ENCODE measurements at places on chromosomes 6 and 20. TPM values are rescaled to one million over a fixed set of nuclear protein-coding genes. Genes with fewer than 3 reads are reported as not detected.
A peak's percentile ranks its signal among the peaks of the same experiment; 100 is the strongest.

DNA sequence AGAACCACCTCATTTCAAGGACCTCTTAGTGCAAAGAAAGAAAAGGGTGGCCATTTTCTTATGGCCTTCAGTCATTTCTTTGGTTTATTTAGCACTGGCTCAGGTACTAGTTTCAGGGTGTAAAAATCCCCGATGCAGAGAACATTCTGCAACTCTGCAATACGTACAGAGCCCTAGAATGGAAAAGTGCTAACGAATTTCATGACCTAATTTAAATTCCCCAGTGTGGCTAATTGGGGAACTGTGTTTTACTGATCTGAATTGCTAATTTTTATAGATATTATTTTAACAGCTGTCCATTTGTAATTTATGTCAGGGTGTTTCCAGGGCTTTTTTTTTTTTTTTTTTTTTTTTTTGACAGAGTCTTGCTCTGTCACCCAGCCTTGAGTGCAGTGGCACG, 160.7 kb downstream of the UST start:
- DNase-seq = no peak

DNA sequence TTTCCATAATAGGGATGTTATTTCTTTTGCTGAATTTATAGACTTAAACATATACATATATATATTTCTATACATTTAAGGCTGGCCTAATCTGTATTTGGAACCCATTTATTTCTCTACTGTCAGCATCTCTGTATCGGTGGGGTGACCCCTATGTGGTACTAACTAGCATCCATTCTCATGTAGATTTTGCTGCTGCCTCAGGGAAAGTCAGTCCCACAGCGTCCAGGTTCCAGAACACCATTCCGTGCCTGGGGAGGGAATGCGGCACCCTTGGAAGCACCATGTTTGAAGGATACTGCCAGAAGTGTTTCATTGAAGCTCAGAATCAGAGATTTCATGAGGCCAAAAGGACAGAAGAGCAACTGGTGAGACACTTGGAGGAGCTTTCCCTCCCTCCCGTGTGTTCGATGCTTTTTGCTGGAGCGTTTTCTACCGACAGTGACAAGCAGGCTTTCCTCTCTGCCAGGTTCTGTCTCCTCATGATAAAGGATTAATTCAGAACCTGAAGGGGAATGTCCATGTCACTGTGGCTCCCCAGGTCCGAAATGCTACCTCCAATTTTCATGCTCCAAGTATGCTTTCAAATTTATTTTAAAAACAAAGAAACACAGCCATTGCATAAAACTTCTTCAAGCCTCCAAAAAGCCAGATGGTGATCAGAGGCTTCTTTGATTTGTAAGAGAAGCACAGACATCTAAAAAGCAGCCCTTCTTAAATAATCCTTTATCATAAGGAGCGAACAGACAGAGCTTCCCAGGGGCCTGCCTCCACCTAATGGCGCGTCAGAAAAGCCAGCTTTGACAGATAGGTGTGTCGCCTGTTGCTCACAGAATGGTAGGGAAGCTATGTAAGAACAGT, 13.1 kb downstream of the TNFAIP3 start:
- no peak for DNase-seq

DNA sequence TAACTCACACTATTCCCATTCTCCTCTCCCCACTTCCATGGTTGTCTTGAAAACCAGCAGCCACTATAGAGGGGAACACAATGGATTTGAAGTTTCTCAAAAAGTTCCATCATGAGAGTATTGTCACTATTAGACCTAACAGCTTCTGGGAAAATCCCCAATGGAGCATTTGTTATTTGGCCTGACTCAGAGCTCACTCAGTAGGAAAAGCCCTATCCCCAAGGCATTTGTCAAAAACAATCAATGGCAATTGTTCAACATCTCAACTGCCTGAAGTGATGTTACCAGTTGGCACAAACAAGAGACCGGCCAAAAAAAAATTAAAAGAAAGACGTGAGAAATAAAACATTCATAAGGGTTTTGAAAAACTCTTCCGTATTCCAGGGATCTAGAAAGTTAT, 98.8 kb downstream of the MYLK4 start:
- DNase-seq = no peak

DNA sequence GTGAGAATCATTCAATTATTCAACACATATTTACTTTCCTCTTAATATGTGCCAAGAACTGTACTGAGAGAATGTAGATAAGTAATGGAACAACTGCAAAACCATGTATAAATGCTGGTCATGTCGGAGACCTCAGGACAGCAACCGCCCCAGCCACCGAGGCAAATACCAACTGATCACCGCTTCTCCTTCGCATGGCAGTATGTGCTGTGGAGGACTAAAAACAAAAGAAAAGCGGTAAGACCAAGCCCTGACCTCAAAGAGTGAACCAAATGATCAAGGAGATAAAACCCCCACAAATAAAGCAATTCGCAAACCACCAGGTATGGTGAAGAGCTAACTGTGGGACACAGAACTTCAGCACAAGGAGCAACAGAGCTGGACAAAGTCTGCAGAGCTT, 104.3 kb downstream of the TRERF1 start:
- no peak for DNase-seq

GRCh38 chr20:58839474-58839874, 11.2 kb downstream of the GNAS-AS1 start:
- DNase-seq = peak; percentile 27

DNA sequence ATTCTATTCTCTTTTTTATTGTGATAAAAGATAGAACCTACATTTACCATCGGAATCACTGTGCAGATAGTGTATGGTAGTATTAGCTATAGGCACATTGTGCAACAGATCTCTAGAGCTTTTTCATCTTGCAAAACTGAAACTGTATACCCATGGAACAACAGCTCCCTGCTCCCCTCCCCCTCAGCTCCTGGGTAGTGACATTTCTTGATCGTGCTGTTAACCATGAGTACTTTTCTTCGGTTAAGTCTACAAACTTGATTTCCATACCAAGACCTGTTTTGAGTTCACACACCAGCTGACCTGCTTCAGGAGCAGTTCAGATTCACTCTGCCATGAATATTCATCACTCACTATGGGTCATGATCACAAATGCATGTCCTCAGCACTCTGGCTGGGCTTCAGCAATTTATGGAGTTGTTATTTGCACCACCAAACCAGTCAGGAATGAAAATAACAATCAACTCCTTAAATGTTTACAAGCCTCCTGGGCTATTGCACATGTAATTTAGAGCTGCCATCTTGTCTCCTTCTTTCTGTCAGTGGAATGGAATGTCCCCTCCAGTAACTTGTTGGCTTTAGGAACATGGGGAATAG, 32.8 kb downstream of the PRDM1 start:
- no peak for DNase-seq

DNA sequence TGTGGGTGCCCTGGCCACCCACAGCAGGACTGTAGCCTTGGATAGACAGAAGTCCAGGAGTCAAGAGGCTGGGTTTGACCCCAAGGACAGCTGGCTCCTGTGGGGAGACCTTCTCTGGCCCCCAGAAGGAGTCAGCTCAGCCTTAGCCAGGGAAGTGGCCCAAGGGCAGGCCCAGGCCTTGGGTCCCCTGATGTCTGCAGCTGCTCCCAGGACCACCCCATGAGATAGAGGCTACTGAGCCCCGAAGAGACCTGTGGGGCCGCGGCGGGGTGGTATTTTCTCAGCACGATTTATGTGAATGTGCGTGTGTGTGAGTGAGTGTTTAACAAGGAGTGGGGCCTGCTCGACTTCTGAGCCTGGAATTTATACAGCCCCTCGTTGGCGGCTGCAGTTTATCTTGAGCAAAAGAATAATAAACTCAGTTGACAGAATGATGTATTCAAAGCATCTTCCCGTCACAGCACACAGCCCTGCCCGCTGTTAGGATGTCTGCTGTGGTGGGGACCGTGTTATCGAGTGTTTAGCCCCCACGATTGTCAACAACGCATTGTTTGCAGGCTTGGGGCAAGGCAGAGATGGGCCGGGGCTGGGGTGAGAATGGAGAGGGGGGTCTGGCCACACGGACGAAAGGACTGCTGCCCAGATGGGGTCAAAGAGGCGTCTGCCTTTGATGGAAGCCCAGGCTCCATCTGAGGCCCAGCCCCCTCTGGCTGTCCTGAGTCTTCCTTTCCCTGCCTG, 163.3 kb downstream of the VEGFA start:
- DNase-seq = no peak

DNA sequence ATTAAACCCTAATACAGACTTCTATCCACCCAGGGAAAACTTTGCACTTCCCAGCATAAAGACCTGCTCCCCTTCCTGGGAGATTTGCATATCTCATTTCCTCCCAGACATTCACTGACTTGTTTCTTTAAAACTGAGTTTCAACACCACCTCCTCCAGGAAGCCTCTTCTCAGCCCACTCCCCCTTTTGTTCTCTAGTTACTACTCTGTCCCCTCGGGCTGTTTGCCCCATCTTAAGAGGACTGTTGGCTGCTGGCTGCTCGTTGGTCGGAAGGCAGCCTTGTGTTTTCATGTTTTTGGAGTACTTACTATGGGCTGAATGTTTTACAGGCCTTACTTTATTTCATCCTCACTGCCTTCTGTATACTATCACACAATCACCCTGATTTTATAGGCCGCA, 6.6 kb downstream of the ARHGAP40 start:
- DNase-seq = no peak

DNA sequence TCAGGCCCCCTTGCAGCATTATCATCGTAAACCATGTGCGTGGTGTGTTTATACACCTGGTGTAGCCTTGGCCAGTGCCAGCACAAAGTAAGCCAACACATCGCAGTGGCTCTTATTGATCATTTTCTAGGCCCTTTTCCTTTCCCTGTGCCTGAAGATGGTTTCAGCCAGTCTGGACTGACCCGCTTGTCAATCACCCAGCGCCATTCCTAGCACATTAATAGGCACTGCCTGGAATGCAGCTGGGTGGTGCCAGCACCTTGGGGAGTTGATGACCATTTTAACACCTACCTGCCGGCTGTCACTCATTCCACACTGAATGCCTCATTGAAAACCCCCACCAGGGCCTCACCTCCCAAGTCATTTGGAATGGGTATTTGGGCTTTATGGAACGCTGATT, 4.9 kb upstream of the UQCC2 start:
- DNase-seq = no peak

GRCh38 chr6:99378636-99379035, 15.4 kb downstream of the COQ3 start:
- DNase-seq = no peak

DNA sequence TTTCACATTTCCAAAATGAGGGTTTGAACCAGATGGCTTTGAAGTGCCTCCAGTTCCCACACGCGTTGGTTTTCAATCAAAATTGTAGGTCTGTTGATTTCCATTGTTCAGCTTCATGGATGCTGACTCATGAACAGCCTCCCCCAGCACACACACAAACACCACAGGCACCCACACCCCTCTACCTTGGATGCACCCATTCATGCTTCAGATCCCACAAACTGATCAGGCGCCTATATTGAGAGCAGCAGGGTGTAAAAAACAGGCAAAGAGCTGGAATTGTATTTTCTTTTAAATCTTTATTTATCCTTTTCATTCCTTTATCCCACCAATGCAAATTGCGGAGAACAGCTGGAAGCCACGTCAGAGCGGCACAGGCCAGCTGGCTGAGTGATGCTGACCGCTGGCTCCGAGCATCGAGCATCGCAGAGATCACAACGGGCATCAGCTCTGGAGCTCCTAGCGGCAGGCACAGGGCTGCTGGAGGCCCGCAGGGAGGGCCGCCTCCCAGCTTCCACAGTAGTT, 29.3 kb upstream of the TBC1D7 start:
- no peak for DNase-seq

GRCh38 chr6:119186490-119186889, 108.0 kb upstream of the FAM184A start:
- DNase-seq = no peak

- no peak for DNase-seq
These were observed 20.7 kb downstream of the CGA start for GRCh38 chr6:87074101-87074621.

DNA sequence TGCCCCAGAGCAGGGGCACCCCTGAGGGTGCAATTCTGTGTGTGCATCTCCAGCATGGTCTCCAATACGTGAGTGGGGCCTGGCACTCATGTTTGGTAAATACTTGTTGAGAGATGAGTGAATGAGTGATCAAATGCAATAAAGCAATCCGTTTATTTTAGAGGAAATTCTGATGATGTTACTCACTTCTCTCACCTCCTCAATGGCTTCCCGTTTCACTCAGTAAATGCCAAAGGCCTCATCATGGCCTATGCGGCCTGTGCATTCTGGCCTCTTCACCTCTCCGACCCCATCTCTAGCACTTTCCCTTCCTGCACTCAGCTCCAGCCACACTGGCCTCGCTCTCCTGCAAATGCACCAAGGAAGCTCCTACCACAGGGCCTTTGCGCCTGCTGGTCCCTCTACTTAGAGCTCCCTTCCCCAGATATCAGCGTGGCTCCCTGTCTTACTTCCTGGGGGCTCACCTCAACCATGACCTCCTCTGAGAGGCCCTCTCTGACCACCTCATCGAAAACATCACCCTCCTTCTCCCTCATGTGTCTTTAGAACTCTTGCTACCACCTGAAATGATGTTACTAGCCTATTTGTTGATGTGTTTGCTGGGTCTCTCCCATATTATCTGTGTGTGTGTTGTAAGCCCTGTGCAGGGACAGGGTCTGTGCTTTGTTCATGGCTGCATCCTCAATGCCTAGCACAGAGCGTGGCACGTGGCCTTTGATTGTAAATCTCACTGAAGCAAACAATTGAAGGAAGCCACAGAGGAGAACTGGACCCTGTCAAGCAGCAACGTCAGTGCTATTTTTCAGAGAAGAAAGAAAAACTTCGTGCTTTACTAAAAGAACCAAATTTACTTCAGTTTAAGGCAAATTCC, 42.6 kb downstream of the RAB44 start:
- DNase-seq = no peak

- DNase-seq = no peak
These were observed 341.6 kb downstream of the QKI start for GRCh38 chr6:163756079-163756478.

DNA sequence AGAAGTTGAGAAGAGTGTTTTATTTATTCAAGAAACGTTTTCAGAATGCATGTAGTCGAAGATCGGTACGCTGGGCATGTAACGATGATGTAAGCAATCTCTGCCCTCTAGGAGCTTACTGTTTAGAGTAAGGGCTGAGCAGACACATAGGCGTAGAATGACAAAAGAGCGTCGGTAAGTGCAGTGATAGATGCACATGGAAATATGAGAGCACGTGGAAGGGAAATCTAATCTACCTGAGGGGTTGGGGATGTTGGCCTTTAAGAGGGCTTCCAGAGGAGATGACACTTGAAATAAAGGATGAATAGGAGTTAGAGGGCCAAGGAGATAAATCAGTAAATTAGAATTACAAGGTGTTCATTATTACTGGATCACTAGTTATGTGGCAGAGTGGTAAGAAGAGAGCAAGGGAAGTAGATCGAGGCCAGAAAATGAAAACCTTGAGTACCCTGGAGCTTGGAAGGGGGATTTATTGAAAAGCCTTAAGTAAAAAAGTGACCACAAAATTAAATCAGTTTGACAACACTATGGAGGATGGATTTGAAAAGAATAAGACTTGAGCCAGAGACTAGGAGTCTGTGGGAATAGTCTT, 782 bp downstream of the TRMT11 start:
- DNase-seq = peak; percentile 10

Gene PRL
- not detected for total RNA-seq

Gene NRM
- 20.1 TPM for total RNA-seq

Gene NEURL2
- 1.8 TPM for total RNA-seq

Gene LAMP5
- total RNA-seq = not detected

Gene DEFB124
- not detected for total RNA-seq

Gene ADGRB3
- total RNA-seq = 1.1 TPM

All from H4 (cell line).